ENCODE measurements at places on chromosomes 1 and 21.

DNA sequence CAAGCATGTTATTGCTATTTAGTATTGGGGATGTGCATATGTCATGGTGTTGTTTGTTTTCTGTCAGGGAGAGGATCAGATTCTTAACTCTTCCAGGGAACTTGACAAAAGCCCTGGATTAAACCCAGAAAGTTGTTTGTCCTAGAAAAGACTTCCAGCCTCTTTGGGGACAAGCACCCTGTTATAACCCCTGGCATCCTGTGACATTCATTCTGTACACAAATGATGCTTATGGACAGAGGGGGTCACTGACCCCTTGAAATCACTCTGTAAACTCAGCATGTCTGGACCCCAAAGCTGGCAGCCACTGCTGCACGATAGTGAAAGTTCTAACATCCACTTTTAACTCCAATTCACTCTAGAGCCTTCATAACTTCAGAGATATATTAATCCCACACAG is 81.2 kb downstream of the PROX1 start:
- DNase-seq, result no peak

- DNase-seq, result peak; percentile 25
Observed at GRCh38 chr21:31443736-31444521, 99.9 kb upstream of the TIAM1 start.

DNA sequence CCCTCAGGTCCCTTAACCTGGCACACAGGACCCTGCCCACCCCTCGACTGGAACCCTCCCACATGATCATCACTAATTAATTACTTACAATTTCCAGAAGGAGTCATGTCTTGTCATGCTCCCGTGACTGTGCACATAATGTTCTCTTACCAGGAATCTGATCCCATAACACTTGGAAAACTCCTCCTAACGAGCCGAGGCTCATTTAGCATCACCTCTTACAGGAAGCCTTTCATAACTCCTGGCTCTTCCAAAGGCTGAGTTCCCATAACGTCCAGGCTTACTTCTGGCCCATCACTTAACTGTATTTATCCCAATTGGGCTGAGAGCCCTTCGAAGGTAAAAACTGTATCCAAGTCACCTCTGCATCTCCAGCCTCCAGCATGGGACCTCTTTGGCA is 147.9 kb upstream of the JUN start:
- no peak for DNase-seq

DNA sequence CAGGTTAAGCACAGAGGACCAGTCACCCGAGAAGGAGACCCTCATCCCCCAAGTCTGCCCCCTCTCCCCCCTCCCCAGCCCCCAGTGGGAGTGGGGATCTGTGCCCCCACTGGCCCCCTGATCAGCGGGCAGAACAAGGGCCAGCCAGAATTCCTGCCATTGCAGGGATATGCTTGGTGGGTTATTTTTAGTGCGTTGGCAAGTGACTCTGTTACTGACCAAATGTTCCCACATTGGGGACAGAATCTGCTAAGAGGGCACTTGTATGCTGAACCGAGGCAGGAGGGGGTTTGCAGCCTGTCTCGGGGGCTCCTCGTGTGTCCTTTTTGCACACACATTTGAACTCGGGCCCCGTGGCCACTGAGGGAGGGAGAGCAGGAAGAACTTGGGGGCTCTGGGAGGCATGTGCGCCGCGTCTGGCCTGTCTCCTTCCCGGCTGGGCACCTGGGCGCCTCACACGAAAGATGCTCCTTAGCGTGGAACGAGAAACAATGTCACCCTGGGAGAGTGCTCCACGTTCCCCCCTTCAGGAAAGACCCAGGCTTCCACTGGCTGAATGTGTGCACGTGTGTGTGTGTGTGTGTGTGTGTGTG is 66.4 kb upstream of the CASZ1 start:
- DNase-seq, result no peak

DNA sequence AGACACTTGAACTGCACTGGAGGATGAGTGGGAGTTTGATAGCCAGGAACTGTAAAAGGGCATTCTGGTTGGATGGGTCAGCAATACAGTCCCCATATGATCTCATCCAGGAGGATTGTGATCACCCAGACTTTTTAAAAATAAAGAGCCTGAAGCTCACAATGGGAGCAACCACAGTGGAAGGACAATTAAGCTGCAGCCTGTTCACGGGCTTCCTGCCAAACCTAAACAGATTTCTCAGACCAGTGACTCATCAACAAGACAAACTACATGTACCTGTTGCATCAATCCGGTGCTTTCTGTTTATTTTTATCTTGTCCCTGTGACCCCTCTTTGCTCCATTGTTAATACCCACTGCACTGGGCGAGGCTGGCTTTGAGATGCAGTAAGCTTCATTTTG is 52.3 kb downstream of the PAPPA2 start:
- peak; percentile 72 for DNase-seq

- DNase-seq, result no peak
Observed at GRCh38 chr21:17753736-17754135, 65.4 kb downstream of the C21orf91 start.

DNA sequence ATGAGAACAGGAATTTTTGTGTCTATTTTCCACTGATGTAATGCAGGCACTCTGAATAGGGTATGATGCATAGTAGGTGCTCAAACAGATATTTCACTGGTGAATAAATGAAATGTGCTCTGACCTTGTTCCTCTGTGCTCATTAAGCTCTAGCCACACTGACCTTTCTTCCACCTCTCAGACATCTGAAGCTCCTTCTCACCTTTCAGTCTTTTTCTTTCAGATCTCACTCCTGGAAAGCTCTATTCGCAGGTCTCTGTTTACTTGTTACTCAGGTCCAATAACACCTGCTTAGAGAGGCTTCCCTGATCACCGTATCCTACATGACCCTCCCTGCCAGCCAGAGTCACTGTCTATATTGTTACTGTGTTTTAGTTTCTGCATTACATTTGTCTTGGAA is 59.2 kb upstream of the IVNS1ABP start:
- DNase-seq, result no peak

DNA sequence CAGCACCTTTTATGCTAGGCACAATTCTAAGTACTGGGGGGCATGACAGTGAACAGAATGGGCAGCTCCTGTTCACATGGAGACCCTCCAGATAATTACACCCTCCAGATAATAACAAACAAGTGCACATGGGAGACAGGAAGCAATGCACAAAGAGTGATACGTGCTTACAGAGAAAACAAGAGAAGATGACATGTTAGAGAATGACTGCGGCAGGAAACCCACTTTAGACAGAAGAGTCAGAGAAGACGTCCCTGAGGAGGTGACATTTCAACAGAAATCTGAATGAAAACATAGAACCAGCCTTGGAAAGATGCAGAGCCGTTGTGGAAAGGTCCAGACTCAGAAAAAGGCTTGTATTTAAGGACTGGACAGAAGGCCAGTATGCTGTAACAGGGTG is 54.7 kb upstream of the ARTN start:
- DNase-seq, result no peak

GRCh38 chr1:42756956-42757891 is 9.6 kb downstream of the P3H1 start:
- DNase-seq, result peak; percentile 20

- DNase-seq, result no peak
Observed at GRCh38 chr1:171654201-171654941, 1.9 kb upstream of the MYOC start.

GRCh38 chr1:39574646-39575045 is 1.9 kb downstream of the PABPC4 start:
- DNase-seq, result no peak

DNA sequence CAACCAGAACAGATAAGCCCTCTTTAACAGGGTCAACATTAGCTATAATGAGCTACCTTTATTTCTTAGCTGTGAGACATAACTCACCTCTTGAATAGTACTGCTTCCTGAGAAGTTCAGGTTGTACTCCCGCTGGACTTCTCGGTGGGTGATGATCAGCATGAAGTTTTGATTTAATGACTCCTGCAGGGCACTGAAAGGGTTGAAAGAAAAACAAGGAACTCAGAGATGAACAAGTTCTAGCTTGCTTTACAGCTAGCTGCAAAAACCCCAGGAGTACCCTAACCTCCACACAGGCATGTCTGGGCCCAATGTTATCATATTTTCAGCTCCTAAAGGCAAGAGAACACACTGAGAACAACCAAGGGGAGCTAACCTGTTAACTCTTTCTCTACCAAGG is 254.4 kb downstream of the FAF1 start:
- no peak for DNase-seq

DNA sequence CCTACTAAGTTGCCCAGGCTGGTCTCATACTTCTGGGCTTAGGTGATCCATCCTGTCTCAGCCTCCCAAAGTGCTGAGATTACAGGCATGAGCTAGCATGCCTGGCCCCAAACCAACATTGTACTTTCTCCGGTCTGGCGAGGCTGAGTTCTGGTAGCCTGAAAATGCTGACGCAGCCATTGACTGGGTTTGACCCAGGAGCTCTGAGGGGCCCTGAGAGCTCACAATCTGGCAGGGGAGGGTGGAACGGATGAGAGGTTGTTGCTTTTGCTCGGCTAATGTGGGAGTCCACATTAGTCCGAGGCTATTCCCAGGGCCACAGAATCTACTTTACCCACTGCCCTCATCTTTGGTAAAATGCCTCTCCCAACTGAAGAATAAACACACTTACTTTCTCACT is 35.1 kb upstream of the PARP1 start:
- no peak for DNase-seq

DNA sequence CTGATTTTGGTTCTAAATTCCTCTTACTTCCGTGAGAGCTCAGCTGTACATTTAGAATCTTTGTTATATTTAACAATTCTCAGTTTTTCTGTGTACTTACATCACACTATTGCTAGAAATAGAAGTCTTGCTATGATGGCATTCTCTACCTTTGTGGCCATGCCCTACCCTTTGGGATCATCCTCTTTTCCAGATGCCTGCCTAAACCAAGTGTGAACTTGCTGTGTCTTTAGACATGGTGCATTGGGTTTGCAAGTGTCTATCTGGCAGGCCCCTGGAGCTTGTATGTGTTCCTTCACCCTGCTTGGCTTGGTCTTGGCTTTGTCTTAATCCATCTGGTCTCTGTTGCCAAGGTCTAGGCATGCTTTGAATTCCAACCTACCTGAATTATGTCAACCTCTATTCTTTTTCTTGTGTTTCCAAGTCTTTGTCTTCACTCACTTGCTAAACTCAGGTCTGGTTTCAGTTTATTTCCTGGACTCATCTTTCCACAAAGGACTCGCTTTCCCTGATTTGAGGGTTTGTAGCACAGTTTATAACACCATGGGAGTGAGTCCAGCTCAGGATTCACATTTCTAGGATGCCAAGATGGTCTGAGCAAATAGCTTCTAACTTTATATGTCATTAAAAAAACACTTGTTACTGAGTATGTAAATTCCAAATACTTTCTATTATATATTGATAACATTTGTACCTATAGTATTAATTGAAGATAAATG is 20.6 kb upstream of the APOBEC4 start:
- no peak for DNase-seq

GRCh38 chr1:34777519-34778321 is 3.3 kb upstream of the GJB3 start:
- DNase-seq, result no peak

DNA sequence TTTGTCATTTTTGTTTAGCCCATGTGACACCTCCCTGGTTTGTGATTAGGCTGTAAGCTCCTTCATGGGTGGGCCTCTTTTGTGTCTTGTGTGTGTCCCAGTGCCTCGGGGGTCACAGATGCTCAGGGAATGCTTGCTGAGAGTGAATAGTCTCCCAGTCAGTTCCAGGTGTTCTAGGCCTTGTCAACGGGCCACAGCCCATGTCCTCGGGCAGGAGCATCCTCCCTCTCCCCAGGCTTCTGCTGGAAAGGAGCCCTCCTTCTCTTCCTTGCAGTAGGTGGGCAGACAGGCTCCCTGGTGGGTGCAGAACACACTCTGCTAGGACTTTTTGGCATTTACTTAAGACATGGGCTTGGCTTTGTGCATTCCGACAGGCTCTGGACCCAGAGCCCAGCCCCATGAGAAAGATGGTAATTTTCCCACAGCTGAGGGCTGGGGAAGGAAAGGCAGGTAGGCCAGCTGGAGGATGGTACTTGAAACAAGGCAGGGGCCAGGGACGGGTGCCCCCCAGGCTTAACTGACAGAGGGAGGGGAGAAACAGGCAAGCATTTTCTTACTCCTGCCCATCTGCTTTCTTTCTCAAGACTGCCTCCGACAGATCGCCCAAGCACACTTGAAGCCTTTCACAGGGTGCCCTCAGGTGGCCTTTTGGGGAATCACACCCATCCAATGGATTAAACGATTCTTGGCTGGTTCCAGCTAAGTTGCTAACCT is 7.1 kb upstream of the CPLANE2 start:
- DNase-seq, result peak; percentile 31

DNA sequence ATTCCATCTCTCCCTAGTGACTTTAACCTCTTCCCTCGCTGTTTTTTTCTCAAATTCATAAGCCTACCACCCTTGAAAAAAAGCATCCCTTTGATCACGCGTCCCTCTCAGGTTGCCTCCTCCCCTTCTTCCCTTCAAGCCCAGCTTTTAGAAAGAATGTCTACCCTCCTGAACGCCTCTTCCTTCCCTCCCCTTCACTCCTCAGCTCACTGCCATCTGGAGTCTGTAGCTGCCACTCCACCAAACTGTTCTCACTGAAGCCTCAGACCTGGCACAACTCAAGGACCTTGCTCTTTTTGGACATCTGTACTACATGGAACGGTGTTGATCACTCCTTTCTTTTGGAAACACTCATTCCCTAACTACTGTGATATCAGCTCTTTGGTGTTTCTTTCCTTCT is 80.6 kb downstream of the SLC25A24 start:
- DNase-seq, result no peak

DNA sequence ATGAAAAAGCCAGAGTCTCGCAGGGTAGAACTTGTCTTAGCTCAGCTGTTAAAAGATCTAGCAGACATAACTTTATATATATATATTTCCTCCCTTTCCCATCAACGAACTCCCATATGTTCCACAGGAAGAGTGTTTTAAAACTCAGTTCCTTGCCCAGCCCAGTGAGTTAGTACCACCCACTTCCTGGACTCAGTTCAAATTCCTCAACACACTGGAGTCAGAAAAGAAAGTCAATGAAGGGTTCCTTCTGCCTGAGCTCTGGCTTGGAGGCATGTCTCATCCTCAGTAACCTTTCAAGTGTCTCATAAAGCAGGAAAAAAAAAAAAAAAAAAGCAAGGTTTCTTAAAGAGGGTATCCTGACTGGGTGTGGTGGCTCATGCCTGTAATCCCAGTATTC is 15.6 kb downstream of the TPM3 start:
- DNase-seq, result peak; percentile 51

GRCh38 chr1:14553711-14554110 is 44.8 kb upstream of the KAZN start:
- no peak for DNase-seq

GRCh38 chr1:30793209-30793608 is 35.6 kb upstream of the LAPTM5 start:
- no peak for DNase-seq

- no peak for DNase-seq
Observed at GRCh38 chr1:178724728-178725465, at the start of gene RALGPS2. Gene RALGPS2, plus strand, starts transcription at chr1:178725244. Its CDS starts 51,521 bp downstream, at chr1:178776765.

GRCh38 chr1:86370601-86371022 is 25.5 kb downstream of the ODF2L start:
- DNase-seq, result peak; percentile 25

DNA sequence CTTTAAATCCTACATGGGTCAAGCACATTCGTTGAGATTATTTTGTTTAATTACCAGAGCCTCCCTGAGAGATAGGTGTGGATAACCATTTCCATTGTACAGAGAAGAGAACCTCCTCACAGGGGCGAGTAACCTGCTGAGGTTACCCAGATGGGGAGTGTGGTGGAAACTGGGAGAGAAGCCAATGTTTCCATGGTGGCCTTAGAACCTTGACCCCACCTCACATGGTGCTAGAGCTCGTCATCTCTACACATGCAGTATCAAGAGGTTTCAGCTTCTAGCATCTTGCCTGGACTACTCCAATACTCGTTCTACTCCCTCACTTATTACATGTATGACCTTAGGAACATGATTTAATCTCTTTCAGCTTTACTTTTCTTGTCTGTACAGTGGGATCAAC is 4.8 kb downstream of the REG4 start:
- no peak for DNase-seq
